MV-4-11 (cell line): ENCODE measurements at places on chromosomes 1 and 21.

DNA sequence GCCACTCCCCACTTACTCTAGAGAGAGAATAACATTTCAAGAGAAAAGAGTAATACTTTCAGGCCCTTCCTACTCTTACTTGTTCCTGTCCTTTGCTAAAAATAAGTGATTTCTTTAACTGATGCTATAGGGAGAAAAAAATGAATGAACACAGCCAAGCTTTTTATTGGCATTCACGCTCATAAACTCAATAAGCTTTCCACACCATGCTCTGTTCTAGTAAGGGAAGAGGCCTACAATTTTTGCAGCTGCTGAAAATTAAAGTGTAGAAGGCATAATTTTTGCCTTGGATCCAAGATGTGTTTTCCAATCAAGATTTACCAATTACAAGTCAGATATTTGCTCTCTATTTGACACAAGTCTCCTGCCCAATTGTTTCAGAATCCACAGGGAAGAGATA is 188.1 kb upstream of the RGS18 start:
- no peak for DNase-seq

GRCh38 chr21:29812947-29813346 is 126.8 kb downstream of the GRIK1 start:
- no peak for DNase-seq

DNA sequence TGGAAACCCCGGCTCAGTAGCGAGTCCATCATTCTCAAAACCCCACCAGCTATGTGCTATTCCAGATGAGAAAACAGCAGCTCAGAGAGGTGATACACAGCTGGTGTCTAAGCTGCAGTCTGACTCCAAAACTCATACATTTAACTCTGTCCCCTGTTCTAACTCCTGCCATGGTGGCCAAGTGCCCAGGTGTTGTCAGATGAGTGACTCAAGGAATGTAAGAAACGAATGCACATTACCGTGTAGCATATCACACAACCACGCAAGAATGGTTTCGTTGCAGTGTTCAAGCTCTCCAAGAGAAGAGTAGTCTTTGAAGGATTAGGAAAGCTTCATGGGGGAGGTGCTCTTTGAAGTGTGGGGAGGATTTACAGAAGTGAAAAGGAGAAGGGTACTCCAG is 4.7 kb upstream of the XKR8 start:
- DNase-seq, result no peak

DNA sequence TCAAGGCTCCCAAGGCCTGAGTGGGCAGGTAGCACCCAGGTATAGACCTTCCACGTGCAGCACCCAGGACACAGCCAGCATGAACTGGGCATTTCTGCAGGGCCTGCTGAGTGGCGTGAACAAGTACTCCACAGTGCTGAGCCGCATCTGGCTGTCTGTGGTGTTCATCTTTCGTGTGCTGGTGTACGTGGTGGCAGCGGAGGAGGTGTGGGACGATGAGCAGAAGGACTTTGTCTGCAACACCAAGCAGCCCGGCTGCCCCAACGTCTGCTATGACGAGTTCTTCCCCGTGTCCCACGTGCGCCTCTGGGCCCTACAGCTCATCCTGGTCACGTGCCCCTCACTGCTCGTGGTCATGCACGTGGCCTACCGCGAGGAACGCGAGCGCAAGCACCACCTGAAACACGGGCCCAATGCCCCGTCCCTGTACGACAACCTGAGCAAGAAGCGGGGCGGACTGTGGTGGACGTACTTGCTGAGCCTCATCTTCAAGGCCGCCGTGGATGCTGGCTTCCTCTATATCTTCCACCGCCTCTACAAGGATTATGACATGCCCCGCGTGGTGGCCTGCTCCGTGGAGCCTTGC is 1.7 kb downstream of the GJB4 start:
- no peak for DNase-seq
